Heart left ventricle (tissue), 16 donors: ENCODE measurements at places on chromosomes 1 and 21. TPM values are rescaled to one million over a fixed set of nuclear protein-coding genes. Genes with fewer than 3 reads are reported as not detected.

VCAM1 gene
- 8.0 TPM for total RNA-seq

SFN gene
- not detected for total RNA-seq

ELAPOR1 gene
- total RNA-seq: 0.11 TPM

FOXD3 gene
- 0.81 TPM for total RNA-seq

NCF2 gene
- 4.4 TPM for total RNA-seq

TGFB2 gene
- total RNA-seq: 2.7 TPM

CFAP141 gene
- total RNA-seq: not detected

ERG gene
- 37.9 TPM for total RNA-seq

TGFBR3 gene
- 28.3 TPM for total RNA-seq

CELA2B gene
- total RNA-seq: not detected

PPIAL4G gene
- 0.09 TPM for total RNA-seq

COL24A1 gene
- total RNA-seq: 0.16 TPM

ST6GALNAC5 gene
- 0.81 TPM for total RNA-seq

TENT5C gene
- 21.6 TPM for total RNA-seq

VHLL gene
- not detected for total RNA-seq

RPL5 gene
- total RNA-seq: 539 TPM

NOL9 gene
- total RNA-seq: 13.2 TPM

MNDA gene
- 3.5 TPM for total RNA-seq

RSBN1 gene
- total RNA-seq: 11.6 TPM

S100A9 gene
- total RNA-seq: 62.6 TPM

TNN gene
- not detected for total RNA-seq

CTSK gene
- total RNA-seq: 4.5 TPM

ST6GALNAC3 gene
- 5.4 TPM for total RNA-seq
